ENCODE measurements at places on chromosomes 16 and 17.
A peak's percentile ranks its signal among the peaks of the same experiment; 100 is the strongest.

- H3K36me3 ChIP-seq, result no peaks in the 10 kb centered on the region
- H3K27me3 ChIP-seq, result no peaks in the 10 kb centered on the region
- peak overlapping the region; percentile 6 for H3K27ac ChIP-seq
- no peaks in the 10 kb centered on the region for H3K4me1 ChIP-seq
- DNase-seq, result no peak
Observed at GRCh38 chr16:67551972-67552371, 10.4 kb upstream of the CTCF start.

GRCh38 chr16:87692756-87693155 lies 73.0 kb downstream of the KLHDC4 start:
- no peak for DNase-seq
- peaks cover 14% of the 10 kb centered on the region for H3K36me3 ChIP-seq
- H3K27me3 ChIP-seq, result no peaks in the 10 kb centered on the region
- no peak overlapping the region for H3K4me3 ChIP-seq
- H3K27ac ChIP-seq, result no peak overlapping the region

DNA sequence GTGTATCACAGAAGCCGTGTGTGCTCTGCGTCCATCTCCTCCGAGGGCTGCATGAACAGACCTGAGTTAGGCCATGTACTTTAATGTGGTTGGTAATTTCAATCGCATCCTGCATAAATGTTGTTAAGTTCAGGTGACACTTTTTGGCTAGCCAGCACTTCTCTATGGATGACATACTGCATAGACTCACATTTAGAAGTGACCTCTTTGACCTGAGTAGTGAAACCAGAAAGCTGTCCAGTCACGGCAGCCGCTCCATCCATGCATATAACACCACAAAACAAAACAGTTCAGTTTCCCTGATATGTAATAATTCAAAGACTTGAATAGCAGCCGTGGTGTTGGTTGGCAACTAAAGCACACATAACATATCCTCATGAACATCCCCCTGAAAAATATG lies 94.1 kb downstream of the CYTH1 start:
- no peaks in the 10 kb centered on the region for H3K27me3 ChIP-seq
- no peaks in the 10 kb centered on the region for H3K4me1 ChIP-seq
- peak overlapping the region; percentile 31 for H3K27ac ChIP-seq
- DNase-seq, result no peak
- peaks cover 3% of the 10 kb centered on the region for H3K36me3 ChIP-seq
- no peak overlapping the region for H3K4me3 ChIP-seq

DNA sequence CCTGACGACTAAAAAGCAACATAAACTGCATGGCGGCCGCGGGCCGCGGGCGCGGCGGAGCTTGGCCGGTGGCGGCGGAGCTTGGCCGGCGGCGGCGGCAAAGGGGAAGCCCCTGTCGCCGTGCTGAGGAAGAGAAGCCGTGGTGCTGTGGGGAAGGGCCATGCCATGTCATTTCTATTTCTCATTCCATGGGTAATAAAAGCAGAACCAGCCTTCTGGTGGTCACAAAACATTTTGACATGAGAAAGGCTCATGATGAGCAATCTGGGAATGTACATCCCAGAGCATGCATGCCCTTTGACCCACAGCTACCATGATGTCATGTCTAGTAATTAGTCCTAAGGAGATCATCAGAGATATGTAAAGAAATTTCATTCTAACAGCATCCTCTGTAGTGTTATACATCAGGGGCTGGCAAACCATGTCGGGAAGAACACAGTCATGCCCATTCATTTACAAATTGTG lies 23.9 kb upstream of the HEATR6 start:
- H3K4me3 ChIP-seq, result no peak overlapping the region
- H3K4me1 ChIP-seq, result no peaks in the 10 kb centered on the region
- DNase-seq, result no peak
- no peak overlapping the region for H3K27ac ChIP-seq
- H3K36me3 ChIP-seq, result no peaks in the 10 kb centered on the region

- peaks cover 27% of the 10 kb centered on the region for H3K4me1 ChIP-seq
- no peak overlapping the region for H3K27ac ChIP-seq
- H3K36me3 ChIP-seq, result no peaks in the 10 kb centered on the region
- H3K4me3 ChIP-seq, result no peak overlapping the region
Observed at GRCh38 chr17:82807101-82807500, 32.7 kb downstream of the ZNF750 start.

GRCh38 chr17:81315129-81315884 lies 20.2 kb upstream of the SLC38A10 start:
- H3K4me3 ChIP-seq, result no peak overlapping the region
- no peaks in the 10 kb centered on the region for H3K36me3 ChIP-seq
- H3K27me3 ChIP-seq, result no peaks in the 10 kb centered on the region
- no peak overlapping the region for H3K27ac ChIP-seq

DNA sequence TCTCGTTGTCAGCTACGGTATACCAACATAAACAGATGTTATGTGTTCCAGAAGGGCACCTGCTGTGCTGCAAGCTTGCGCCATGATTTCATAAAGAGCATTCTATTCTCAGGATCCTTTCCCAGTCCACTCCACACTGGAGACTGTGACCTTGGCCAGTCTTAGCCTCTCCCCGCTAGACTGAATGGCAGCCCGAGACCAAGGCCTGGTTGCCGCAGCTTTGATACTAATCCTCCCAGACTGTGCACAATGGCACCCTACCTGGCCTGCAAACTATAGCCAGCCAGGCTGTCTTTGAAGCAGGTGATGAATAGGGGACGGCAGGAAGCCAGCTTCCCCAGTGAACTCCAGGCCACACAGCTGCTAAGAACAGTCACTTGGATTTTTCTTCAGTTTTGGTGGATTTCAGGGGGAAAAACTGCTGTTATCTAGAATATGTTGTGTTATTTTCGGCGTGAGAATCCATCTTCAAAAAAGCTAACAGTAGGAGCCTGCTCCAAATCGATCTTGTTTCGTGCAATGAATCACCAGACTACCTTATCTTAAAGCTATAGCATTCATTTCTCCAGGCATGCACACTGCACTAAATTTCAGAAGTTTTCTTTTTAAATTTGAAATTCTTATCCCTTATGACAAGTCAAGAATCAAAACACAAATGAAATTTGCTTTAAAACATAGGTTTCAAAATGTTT lies 289.0 kb downstream of the CEP112 start:
- no peak overlapping the region for H3K27ac ChIP-seq
- H3K4me3 ChIP-seq, result no peak overlapping the region
- no peaks in the 10 kb centered on the region for H3K36me3 ChIP-seq
- DNase-seq, result no peak
- no peaks in the 10 kb centered on the region for H3K27me3 ChIP-seq

DNA sequence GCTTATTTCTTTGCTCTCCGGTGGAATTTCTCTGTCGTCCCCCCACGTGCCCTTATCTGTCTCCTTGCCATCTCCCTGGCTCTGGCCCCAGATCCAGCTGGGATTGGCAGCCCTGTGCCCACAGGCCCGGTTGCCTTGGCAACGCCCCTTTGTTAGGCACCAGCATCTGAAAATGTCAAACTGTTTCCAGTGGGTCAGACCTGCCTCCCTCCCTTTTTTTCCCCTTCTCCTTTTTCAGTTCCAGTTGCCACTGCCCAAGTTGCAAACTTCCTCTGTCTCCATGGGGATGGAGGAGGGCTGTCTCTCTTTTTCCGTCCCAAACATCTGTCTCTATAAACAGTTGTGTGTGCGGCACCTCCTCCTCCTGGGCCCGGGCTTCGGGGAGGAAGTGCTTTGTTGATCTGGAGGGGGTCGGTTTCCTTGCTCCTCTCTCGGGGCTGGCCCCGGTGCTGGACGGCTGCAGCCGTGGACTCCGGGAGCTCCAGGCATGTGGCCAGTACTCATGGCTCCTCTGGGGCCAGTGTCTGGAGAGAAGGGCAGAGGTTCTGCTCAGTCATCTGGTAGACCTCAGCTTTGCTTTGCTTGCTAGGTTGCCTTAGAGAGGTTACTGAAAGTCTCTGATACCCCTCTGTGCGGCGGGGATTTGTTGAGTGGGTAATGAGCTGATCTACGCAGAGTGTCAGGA lies 35.3 kb downstream of the SOCS3 start:
- peak overlapping the region; percentile 15 for H3K27ac ChIP-seq
- H3K4me1 ChIP-seq, result peaks cover 13% of the 10 kb centered on the region
- H3K36me3 ChIP-seq, result no peaks in the 10 kb centered on the region
- no peaks in the 10 kb centered on the region for H3K27me3 ChIP-seq
- DNase-seq, result peak; percentile 96
- H3K4me3 ChIP-seq, result no peak overlapping the region

- no peaks in the 10 kb centered on the region for H3K27me3 ChIP-seq
- peaks cover 6% of the 10 kb centered on the region for H3K4me1 ChIP-seq
- peak within 1 kb of the TSS; percentile 77 for H3K4me3 ChIP-seq
- peak within 1 kb of the TSS; percentile 94 for H3K27ac ChIP-seq
- peak; percentile 96 for DNase-seq
- no peaks in the 10 kb centered on the region for H3K36me3 ChIP-seq
Observed at GRCh38 chr16:50065624-50066481, at the start of gene HEATR3. TSS of gene HEATR3 (plus strand) at chr16:50065970. CDS start at chr16:50066132, 162 bp downstream.

DNA sequence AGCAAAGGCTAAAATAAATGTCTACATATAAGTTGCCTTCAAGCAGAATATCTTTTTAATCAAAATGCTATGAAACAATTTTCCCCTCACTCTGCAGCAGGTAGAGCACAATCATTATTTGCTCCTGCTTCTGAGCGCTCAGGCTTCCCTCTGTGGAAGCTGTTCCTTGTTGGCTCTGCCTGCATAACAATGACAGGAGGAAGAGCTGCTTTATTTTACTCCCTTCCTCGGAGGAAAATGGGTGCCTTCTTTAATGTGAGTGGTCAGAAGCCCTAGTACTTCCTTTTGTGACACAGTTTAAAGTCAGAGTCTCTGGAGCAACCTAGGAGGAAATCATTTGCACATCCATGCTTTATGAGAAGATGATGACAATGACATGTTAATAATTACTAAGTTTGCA lies 492.1 kb downstream of the CDH8 start:
- H3K27me3 ChIP-seq, result no peaks in the 10 kb centered on the region
- DNase-seq, result no peak
- no peak overlapping the region for H3K4me3 ChIP-seq
- H3K4me1 ChIP-seq, result no peaks in the 10 kb centered on the region

DNA sequence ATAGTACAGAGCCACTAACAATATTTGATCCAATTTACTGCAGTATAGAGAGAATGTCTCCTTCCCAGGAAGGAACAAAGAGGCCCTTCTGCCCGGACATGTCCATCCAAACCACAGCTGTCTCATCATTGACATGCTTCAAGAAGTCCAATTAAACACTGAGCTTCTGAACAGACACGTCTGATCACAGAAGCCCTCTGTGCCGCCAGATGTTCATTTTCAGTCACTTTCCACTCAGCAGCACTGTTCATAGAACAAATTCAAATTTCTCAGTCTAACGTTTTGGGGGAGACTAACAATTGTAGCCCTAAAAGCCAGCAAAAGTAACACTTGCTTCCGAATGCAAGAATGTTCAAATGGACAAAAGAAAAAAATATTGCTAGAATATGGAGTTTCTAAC lies 15.3 kb downstream of the ZC3H7A start:
- H3K36me3 ChIP-seq, result peaks cover 20% of the 10 kb centered on the region
- no peak for DNase-seq
- no peak overlapping the region for H3K4me3 ChIP-seq
- no peaks in the 10 kb centered on the region for H3K27me3 ChIP-seq
- H3K4me1 ChIP-seq, result peaks cover 24% of the 10 kb centered on the region

GRCh38 chr17:39650121-39650579 lies 13.2 kb downstream of the STARD3 start:
- no peaks in the 10 kb centered on the region for H3K27me3 ChIP-seq
- no peak for DNase-seq
- H3K36me3 ChIP-seq, result no peaks in the 10 kb centered on the region
- H3K27ac ChIP-seq, result no peak overlapping the region
- peaks cover 17% of the 10 kb centered on the region for H3K4me1 ChIP-seq

GRCh38 chr17:6269478-6269877 lies 165.4 kb downstream of the AIPL1 start:
- no peaks in the 10 kb centered on the region for H3K27me3 ChIP-seq
- no peaks in the 10 kb centered on the region for H3K36me3 ChIP-seq
- H3K4me1 ChIP-seq, result no peaks in the 10 kb centered on the region
- no peak overlapping the region for H3K27ac ChIP-seq
- H3K4me3 ChIP-seq, result no peak overlapping the region

GRCh38 chr17:12624211-12624610 lies 41.5 kb upstream of the MYOCD start:
- peaks cover 51% of the 10 kb centered on the region for H3K4me1 ChIP-seq
- no peak overlapping the region for H3K4me3 ChIP-seq
- no peak for DNase-seq
- no peaks in the 10 kb centered on the region for H3K36me3 ChIP-seq
- H3K27ac ChIP-seq, result peak overlapping the region; percentile 80
- no peaks in the 10 kb centered on the region for H3K27me3 ChIP-seq

GRCh38 chr17:44345454-44346026 lies 438 bp downstream of the GRN start:
- peak; percentile 70 for DNase-seq
- peak overlapping the region; percentile 53 for H3K27ac ChIP-seq
- peaks cover 2% of the 10 kb centered on the region for H3K27me3 ChIP-seq
- H3K4me1 ChIP-seq, result no peaks in the 10 kb centered on the region

GRCh38 chr16:84109598-84110335 lies 7.0 kb downstream of the MBTPS1 start:
- no peak overlapping the region for H3K4me3 ChIP-seq
- no peaks in the 10 kb centered on the region for H3K36me3 ChIP-seq
- DNase-seq, result no peak
- H3K27ac ChIP-seq, result no peak overlapping the region

DNA sequence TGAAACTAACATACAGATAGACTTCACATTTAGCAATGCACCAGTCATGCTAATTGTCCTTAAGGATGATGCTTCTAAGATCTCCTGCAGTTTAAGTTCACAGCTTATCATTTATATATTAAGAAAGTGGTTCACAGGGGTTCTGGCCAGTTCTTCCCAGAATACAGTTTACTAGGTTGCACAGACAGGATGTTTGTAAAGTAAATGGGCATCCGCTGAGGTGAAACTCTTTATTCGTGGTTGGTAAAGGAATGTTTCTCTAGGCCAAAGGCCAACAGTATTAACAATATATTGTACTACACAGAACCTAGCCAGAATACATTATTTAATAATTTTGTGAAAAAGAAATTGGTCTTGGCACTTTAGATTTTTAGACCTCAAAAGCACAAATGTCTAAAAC lies 1427.3 kb downstream of the CDH8 start:
- no peaks in the 10 kb centered on the region for H3K36me3 ChIP-seq
- no peak for DNase-seq
- H3K27me3 ChIP-seq, result no peaks in the 10 kb centered on the region
- no peaks in the 10 kb centered on the region for H3K4me1 ChIP-seq
- no peak overlapping the region for H3K27ac ChIP-seq

DNA sequence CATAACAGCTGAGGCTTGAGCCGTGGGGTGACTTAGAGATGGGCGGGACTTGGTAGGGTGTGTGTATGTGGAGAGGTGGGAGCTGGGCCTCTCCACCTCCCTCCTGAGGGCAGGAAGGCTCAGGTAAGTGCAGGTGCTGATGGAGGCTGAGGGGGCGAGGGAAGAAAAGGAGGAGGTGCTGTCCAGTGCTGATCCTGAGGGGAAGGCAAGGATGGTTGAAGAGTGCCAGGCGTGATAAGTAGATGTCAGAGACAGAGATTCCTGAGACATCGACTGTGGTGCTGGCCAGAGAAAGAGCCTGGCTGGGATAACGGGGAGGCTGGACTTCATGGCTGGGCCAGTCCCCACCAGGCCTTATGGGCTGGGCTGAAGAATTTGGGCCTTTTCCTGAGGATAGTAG lies 159.1 kb downstream of the SDK2 start:
- no peak overlapping the region for H3K4me3 ChIP-seq
- H3K27ac ChIP-seq, result no peak overlapping the region
- H3K36me3 ChIP-seq, result no peaks in the 10 kb centered on the region
- no peaks in the 10 kb centered on the region for H3K27me3 ChIP-seq
- no peak for DNase-seq

Data from cardiac muscle cell (in vitro differentiated cells and primary cell).